ENCODE measurements at places on chromosomes 16 and 17. TPM values are rescaled to one million over a fixed set of nuclear protein-coding genes. Genes with fewer than 3 reads are reported as not detected.

Gene AANAT
- total RNA-seq, result not detected

Gene HLF
- total RNA-seq, result 0.13 TPM

Gene PMP22
- 6.0 TPM for total RNA-seq

Gene C17orf100
- total RNA-seq, result 2.8 TPM

Gene TPSD1
- total RNA-seq, result 0.26 TPM

Gene ANKFN1
- total RNA-seq, result not detected

Gene DCXR
- 128 TPM for total RNA-seq

GRCh38 chr17:41382394-41382793, 288 bp upstream of the KRT34 start:
- DNase-seq, result no peak

DNA sequence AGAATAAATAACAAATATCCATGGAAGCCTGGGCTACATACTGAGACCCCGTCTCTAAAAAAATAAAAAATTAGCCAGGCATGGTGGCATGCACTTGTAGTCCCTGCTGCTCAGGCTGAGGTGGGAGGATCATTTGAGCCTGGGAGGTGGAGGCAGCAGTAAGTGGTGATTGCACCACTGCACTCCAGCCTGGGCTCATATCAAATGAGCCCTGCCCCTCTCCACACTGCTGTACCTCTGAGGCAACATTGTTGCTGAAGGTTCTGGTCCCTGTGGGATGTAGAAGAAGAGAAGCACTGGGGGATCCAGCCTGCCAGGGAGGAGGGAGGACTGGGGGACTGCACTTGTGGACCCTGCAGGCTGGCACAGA, 11.4 kb upstream of the ARHGAP23 start:
- DNase-seq, result no peak

DNA sequence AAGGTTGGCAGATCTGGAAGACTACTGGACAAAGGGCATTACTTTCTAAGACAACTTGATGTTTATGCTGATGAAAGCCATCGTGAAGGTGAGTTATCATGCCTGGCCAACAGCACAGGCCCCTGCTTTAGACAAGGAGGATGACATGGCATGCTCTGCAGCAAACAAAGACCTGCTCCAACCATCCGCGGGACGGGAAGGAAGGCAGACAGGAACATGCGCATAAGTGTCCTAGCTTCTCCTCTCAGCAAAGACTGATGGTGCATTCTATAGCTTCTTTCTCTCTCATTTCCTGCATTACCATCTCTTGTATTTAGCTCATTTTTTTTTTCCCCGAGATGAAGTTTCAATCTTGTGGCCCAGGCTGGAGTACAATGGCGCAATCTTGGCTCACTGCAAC, 5.4 kb downstream of the NPLOC4 start:
- DNase-seq, result no peak

GRCh38 chr17:51540151-51540550, 279.8 kb downstream of the UTP18 start:
- DNase-seq, result no peak

DNA sequence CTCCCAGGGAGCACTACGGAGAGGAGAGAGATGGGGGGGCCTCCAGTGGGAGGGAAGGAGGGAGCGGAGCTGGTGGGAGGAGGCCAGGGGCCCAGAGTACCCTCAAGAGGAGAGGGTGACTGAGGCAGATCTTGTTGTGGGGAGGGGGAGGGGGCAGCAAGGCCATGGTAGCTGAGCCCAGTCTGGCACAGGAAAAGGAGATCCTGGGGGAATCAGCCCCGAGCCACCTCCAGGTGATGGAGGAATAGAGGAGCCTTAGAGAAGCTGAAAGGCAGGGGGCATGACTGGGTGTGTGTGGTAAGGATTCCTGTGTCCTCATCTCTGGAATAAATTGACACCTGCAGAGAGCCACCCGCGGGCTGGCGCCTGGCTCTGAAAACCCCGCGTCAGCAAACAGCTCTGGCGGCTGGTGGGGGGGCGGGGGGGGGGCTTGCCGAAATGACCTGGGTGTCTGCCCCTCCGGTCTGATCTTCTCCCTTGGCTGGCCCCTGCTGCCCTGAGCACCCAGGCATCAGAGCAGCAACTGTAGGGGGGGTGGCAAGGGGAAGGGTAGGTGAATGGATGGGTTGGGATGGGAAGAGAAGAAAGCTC, 1.3 kb upstream of the NLGN2 start:
- no peak for DNase-seq

DNA sequence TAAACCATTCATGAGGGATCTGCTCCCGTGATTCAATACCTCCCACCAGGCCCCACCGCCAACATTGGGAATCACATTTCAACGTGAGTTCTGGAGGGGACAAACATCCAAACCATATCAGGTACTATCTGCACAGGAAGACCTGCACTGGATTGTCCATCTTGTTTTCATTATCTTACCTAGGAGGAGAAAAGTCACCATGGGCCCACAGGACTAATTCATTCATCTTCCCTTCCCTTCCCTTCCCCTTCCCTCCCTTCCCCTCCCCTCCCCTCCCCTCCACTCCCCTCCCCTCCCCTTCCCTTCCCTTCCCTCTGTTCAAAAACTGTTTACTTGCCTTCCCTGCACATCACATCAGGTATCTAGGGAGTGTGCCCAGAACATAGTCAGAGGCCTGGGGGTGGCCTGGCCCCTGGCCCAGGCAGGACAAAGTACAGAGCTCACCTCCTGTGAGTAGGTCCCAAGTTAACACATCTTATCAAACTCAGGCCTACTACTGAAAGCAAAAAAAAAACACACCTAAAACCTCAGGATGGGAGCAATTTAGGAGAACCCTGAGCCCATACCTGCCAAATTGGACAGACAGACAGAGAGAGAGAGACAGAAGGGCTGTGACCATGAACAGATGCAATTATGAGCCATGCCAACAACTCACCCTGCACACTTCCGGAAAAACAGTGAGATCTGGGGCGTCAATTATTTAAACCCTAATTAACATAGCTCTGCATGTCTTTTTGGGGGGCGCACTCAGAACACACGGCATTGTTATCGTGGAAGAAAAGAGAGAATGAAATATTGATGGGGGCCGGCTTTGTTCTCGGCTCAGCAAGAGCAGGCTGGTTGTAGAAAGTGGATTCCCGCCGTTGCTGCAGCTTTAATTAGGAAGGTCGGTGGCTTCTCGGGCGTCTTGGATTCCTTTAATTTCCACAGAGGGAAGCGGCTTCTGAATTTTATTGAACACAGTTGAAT, 151.2 kb downstream of the IRX5 start:
- DNase-seq, result no peak

GRCh38 chr16:2022723-2023091, 3.1 kb downstream of the NPW start:
- DNase-seq, result no peak

GRCh38 chr17:35605678-35606077, 18.6 kb downstream of the AP2B1 start:
- DNase-seq, result no peak

DNA sequence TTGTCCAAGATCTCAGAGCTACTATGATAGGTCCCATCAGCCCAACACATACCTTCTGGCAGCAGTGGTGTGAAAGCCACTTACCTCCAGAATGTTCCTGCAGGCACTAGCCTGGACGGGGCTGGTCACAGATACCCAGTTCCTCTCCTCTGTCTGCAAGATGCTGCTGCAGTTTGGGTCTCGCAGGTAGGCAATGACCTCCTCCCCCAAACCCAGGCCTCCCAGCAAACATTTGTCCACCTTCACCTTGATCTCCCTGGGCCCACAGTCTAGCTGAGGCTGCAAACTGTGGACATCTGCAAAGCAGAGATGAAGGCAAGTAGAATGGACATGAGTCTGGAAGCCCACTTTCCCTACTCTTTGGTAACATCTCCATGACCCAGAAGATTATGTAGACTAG, 7.1 kb downstream of the GP2 start:
- no peak for DNase-seq

GRCh38 chr16:11946433-11946832, 4.6 kb upstream of the NPIPB2 start:
- no peak for DNase-seq

DNA sequence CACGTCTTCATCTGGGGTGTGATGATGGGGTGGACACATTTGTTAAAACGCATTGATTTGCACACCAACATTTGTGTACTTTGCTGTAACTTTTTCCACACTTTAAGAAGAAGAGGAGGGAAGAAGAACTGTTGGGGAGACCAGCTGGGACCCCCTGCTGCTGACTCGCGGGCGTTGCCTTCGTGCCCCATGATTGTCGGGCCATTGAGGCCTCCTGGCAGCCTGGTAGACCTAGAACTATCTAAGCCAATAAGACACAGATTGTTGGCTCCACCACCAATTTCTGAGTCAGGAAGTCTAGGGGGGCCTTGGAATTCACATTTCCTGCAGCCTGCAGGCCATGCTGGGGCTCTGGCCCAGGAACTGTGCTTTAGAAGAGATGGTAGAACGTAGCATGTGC, 105.5 kb downstream of the TNFRSF13B start:
- DNase-seq, result no peak

DNA sequence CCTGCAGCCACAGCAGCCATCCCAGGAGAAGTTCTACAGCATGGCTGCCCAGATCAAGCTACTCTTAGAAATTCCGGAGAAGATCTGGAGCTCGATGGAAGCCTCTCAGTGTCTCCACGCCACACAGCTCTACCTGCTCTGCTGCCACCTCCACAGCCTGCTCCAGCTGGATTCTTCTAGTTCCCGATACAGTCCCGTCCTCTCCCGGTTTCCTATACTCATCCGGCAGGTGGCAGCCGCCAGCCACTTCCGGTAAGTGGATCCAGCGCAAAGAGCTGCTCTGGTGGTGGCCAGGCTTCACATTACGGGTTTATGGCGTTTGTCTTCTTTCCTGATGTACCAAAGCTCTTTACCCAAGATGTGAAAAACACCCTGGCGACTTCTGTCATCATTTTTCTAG, 3.6 kb downstream of the COG1 start:
- DNase-seq, result no peak

DNA sequence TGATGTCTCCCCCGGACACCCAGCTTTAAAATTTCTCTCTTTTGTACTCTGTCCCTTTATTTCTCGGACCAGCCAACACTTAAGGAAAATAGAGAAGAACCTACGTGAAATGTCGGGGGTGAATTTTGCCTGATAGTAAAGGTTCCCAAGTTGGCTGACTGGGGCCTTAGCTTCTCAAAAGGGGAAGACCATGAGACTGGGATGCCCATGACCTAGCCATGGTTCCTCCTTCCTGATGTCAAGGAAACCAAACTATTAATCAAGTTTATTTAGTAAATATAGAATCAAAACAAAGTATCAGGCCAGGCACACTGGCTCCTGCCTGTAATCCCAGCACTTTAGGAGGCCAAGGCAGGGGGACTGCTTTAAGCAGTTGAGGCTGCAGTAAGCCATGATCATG, 2.4 kb upstream of the EIF1 start:
- no peak for DNase-seq

DNA sequence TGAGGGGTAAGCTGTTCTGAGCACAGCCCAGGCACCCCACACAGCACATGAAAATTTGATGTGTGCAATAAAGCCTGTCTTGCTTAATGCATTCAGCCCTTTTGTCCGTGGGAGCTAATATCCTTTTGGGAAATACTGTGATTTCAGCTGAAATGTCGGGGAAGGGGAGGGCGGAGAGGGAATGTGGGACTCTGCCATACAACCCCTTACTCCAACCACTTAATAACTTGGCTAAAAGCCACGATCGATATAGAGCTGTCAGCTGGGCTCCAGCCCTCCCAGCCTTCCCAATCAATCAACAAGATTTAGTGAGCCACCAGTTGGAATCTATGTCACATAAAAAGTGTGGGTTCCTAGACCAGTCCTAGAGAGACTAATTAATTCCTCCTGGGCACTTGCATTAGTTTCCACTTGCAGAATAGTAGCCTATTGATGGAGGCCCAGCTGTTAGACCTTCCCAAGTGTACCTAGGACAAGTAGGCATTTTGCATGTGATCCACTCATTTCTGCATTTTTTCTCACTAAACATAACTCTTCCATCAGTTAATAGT, 82.7 kb upstream of the PIRT start:
- DNase-seq, result no peak

GRCh38 chr17:50844117-50844700, 8.8 kb downstream of the WFIKKN2 start:
- DNase-seq, result no peak

GRCh38 chr17:1629504-1630310, 1.1 kb upstream of the SLC43A2 start:
- no peak for DNase-seq

- no peak for DNase-seq
These were observed 773 bp downstream of the BLTP2 start for GRCh38 chr17:28643983-28644786.

DNA sequence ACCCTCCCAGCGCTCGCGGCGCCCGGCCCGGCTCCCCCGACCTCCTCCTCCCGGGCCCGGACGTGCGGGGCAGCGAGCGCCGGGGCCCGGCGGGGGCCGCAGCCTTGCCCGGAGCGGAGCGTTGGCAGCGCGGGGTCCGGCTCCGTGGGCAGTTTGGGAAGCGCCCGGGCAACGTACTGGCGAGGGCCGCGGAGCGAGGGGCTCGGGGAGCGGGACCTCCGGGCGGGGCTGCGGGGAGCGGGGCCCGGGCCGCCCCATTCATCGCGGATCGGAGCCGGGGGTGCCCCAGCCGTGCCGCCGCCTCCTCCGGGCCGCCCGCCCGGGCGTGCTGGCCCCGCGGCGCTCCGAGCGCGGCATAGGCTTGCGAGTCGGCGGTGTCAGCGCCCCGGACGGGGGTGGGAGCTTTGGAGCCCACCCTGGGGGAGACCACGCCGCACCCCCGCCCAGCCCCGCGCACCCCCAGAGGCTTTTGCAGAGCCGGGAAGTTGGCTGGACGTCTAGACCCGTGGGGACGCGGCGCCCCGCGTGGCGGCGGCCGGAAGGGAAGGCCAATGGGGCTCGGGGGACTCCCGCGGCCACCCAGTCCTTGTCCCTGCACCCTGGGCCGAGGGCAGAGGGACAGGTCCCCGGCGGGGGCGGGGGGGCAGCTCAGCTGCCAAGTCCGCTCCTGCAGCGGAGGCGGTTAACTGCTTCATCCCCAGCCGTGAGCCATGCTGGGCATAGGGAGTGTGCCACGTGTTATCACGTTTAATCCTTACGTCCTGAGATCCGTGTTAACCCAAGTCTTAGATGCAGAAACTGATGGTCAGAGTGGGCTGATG, 852 bp downstream of the ZNF469 start:
- no peak for DNase-seq

DNA sequence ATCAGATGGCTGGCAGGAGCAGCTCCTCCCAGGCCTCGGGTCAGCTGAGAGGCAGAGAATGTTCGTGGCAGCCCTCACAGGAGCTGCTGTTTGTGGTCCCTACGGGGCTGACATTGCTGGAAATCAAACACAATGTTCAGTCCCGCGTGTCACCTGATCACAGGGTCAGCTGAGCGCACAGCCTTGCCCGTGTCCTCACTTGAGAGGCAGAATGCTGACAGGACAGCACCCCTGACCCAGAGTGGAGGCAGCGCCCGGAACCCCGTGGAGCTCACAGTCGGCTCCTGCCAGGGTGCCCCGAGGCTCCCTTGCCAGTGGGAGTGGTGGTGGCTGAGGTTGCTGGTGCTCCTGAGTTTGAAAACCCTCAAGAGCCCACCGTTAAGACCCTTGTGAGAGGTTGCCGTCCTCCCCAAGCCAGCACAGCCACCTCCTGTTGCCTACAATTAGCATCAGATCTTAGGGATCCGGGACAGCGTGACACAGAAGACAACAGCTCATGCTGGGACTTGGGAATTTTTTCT, 3.6 kb upstream of the CHMP6 start:
- DNase-seq, result no peak

- peak; percentile 24 for DNase-seq
These were observed 29.7 kb downstream of the FAM222B start for GRCh38 chr17:28812748-28813377.

- no peak for DNase-seq
These were observed 31.8 kb upstream of the AXIN2 start for GRCh38 chr17:65593092-65593854.

Measured in Panc1 (cell line).